T-helper 22 cell (primary cell): ENCODE measurements at places on chromosomes 11 and 22.

DNA sequence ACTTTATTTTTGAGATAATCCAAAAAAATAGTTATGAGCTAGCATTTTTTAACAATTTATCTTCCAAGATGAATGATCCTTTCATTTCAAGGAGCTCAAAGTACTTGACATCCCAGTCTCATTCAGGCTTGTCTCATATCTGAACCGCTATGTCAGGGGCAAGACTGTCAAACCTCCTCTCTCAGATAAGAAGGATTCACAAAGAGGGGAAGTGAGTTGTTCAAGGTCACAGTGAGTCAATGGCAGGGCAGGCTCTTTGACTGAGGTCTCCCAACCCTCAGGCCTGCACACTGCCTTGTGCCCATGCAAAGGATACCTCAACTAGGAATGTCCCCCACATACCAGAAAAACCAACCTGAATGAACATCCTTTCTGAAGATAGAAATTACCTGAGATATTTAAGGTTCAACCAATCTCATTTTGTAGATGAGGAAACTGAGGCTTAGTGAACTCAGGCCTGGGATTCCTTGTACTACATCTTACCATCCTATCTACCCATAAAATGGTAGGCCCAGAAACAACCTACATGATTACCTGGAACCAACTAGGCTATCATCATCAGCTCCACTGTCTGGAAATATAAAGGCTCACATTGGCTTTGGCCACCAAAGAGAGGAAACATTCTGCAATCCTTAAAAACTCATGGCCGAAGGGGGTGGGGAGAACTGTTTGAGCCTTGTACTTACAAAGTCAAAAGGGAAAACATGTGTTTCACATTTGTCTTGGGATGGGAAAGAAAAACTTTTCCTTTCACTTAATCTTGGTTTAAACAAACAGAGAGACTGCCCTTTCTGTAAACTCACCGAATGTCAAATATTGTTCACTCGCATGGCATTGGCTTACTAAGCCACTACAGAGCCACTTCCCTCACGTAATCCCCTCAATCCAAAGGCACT is 51.1 kb downstream of the LIF start:
- DNase-seq, result no peak

- no peak for DNase-seq
Measured at GRCh38 chr22:20724676-20725454, 49.0 kb upstream of the SERPIND1 start.

GRCh38 chr11:117769533-117769932 is 27.5 kb downstream of the DSCAML1 start:
- no peak for DNase-seq

DNA sequence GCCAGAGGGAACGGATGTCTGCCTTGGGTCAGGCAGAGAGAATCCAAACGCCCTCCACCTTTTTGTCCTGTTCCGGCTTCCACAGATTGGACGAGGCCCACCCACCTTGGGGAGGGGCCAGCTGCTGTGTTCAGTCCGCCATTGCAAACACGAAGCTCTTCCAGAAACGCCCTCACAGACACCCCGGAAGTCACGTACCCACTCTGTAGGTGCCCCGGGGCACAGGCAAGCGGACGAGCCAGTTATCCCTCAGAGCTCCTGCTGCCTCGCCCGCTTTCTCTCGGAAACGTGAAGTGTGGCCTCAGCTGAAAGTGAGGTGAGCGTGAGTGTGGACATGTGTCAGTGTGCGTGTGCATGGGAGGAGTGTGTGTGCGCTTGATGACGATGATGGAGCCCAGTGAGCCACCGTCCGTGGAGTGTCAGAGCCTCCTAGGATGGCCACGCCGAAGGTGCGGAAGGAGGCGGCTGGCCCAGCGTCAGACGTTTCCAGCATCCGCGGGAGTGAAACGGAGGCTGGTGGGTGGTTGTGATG is 869.2 kb downstream of the TBC1D22A start:
- DNase-seq, result no peak

GRCh38 chr11:45936511-45937054 is 14.1 kb downstream of the LARGE2 start:
- no peak for DNase-seq

- DNase-seq, result no peak
Measured at GRCh38 chr22:41009222-41009948, 58.2 kb downstream of the RBX1 start.

DNA sequence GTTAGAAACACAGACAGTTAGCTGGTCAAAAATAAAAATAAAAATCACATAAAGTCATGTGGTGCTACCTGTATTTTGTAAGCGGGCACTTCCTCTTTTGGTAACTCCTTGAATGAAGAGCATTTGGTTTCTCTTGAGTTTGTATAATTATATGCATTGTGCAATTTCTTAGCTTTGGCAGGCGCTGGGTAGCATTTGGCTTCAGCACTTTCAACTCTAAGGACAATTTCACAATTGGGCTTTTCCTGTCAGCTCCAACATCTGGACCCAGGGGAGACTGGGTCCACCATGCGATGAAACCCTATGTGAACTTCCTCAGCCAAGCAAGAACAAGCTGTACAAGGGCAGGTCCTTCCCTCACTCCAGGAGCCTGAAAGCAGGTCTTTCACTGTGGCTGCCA is 169.1 kb downstream of the RRAS2 start:
- no peak for DNase-seq

DNA sequence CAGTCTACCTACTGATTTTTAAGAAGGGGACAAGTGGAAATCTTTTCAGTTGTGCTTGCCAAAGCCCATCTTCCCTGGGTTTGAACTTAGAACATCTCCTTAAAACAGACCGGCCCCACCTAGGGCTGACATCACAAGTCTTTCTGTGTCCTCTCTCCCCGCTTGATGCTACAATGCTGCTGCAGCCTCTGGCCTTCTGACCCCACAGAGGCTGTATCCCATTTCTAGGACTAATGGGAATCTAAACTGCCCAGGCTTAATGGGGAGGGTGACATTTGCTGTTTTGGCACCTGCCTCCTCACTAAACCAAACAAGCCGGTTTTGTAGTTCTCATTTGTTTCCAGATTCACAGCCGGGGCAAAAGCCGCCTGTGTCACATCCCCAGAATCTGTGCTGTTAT is 121.3 kb upstream of the CADM1 start:
- DNase-seq, result no peak

GRCh38 chr11:38819981-38820380 is 2221.9 kb upstream of the RAG2 start:
- DNase-seq, result no peak
